ENCODE measurements at places on chromosomes 13 and 19.

- DNase-seq: no peak
These were observed 3.9 kb downstream of the F10 start for GRCh38 chr13:113126265-113127150.

GRCh38 chr13:30398601-30399072, 23.7 kb upstream of the UBE2L5 start:
- DNase-seq: no peak

DNA sequence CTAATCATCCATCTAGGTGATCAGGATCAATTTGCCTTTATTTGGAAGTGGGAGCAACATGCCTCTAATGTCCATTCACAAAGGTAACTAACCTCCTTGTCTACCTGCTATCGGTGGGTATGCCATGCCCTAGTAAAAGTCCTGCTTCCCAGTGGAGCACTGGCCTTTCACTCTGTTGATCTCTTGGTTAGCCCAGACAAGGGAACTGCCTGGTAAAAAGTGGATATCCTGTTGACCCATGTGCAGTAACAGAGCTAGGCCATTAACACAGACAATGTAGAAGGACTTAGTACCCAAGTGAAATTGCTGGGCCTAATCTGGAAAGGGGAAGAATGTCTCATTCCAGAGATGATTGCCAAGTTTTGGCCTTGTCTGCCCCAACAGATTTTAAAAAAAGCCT, 171.5 kb upstream of the CSNK1A1L start:
- no peak for DNase-seq

DNA sequence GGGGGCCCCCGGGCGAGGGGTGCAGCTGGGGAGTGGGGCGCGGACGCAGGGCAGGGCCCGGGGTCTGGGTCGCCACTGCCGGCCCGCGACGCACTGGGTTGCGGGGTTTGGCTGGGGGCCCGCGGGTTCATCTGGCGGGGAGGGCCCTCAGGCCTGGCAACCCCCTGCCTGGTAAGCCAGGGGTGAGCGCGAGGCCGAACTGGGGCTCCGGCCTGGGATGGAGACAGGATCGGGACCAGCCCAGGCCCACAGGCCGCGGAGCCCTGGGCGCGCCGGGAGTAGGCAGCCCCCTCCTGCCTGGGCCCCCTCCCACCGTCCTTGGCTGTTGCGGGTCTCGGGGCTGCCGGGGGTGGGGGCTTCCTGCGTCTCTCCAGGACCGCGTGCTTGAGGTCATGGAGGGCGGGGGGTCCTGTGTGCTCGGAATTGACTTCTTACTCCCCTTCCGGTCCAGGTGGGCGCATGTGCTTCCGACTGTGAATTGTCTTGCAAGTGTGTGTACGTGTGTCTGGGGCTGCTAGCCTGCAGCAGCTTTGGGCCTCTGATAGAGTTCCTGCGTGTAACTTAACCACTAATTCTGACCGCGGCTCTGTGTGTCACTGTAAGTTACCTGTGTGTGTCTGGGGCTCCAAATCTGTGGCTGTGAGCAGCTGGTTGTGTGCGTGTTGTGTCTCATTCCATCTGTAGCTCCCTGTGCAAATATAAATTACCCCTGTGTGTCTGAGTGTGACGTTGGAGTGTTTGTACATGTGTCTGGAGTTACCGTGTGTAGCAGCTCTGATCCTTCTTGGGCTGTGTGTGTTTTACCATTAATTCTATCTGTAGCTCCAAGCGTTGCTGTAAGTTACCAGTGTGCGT, 751 bp downstream of the GRAMD1A start:
- DNase-seq: peak; percentile 70

GRCh38 chr19:7636691-7637373, at the start of gene STXBP2:
Gene STXBP2, plus strand, starts transcription at chr19:7637110. Its CDS starts 40 bp downstream, at chr19:7637150.
- DNase-seq: peak; percentile 95

GRCh38 chr13:33260168-33261098, 25.1 kb downstream of the STARD13 start:
- no peak for DNase-seq

- DNase-seq: no peak
These were observed 8.1 kb upstream of the ANGPTL4 start for GRCh38 chr19:8355631-8356402.

DNA sequence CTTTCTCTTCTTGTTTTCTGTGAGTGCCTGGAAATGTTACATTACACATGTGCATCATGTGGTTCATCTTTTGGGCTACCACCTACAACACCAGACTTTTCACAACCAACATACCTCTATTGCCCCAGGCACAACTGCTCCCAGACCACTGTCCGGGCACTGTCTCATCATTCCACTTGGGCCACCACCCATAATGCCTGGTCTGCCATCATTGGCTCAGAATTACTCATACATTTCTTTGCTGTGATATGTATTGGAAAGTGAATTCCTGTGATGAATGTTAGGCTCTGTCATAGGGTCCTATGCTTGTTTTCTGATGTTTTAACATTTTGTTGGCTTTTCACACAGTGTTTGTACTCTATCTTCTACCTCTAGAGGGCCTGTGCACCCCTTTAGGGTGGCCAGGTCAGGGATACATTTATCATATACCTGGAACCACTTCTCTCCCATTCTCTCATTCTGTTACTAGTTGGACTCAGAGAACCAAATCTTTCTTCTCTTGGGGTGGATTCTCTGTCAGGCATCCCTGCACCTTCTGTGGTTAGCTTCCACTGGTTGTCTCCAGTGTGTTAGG, 172.8 kb downstream of the NHLRC3 start:
- no peak for DNase-seq

DNA sequence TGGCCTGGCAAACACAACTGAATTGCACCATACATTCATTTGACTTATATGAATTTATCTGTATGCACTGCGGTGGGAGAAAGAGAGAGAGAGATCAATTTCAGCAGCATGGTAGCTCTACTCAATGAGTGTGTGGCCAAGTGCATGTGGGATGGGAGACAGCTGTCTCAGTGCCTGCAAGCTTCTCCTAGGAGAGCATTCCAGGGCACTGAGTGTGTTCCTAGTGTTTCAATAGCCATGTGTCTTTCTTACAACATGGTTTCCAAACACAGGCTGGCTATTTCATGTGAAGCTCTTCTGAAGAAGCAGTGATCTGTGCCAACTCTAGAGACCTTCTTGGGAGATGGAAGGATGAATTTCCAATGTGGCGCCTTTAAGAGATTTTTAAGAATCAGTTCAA, 43.5 kb downstream of the NEK5 start:
- DNase-seq: no peak

DNA sequence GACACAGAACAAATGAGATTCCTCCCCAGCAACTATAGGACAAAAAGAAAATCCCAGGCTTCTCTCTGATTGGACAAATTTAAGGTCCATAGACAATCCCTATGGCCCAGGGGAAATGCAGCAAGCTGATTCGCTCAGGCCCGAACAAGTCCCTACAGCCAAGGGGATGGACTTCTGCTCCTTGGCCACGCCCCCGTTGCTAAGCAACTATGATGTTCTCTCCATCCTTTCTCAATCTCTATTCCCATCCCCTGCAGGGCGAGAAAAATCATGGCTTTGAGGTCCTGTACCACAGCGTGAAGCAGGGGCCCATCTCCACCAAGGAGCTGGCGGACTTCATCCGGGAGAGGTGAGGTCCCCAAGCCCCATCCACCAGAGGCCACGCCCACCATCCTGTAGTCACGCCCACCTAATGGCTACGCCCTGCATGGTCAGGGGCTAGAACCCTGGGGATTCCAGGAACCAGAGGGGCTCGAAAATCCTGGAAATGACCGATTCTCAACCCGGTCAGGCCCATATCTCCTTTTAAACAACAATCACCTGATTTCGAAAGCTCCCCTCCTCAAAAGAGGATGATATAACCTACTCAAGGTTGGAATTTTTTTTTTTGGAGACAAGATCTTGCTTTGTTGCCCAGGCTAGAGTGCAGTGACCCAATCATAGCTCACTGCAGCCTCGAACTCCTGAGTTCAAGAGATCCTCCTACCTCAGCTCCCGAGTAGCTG, 11.4 kb downstream of the FCHO1 start:
- DNase-seq: no peak

- DNase-seq: peak; percentile 37
These were observed 5.3 kb upstream of the CSNK1G2 start for GRCh38 chr19:1935484-1936208.

DNA sequence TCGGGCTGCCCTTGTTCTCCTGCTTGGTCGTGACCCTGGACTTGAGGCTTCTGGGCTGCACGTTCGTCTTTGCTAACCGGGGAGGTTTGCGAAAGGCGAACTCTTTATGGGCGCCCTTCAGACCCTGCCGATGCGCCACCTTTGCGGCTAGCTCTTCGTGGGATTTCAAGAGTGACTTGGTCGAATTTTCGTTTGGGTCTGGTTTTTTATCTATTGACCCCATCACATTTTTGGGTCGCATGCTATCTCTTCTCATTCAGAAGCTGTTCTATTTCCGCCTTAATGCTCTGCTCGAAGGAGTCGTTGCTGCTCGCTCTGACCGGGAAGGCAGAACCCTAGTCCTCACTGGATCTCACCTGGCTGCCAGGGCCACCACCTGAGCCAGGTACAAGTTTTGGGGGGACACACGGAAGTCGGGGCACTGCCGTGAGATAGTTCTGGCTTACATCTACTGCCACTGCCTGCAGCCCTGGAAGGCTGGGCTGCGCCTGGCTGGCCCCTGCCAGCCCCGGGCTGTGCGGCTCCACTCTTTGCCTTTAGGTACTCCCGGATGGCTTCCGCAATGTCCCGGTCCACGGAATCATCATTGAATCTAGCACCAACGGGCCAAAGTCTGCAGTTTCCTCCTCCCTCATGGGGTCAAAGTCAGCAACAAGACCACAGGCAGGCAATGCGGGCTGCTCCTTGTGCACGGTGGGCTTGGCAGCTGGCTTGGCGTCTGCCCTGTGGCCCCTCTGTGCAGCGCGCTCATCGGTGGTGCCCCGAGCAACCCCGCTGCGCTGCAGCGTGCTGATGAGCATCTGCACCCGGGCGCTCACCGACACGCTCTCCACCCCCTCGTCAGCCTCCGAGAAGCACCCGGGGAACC, 16.2 kb downstream of the RB1 start:
- peak; percentile 22 for DNase-seq

- no peak for DNase-seq
These were observed 38.0 kb upstream of the ADGRE5 start for GRCh38 chr19:14343286-14343685.

GRCh38 chr13:44819245-44819644, 170.0 kb downstream of the NUFIP1 start:
- DNase-seq: no peak

GRCh38 chr19:12779162-12779993, 4.0 kb upstream of the HOOK2 start:
- DNase-seq: no peak

DNA sequence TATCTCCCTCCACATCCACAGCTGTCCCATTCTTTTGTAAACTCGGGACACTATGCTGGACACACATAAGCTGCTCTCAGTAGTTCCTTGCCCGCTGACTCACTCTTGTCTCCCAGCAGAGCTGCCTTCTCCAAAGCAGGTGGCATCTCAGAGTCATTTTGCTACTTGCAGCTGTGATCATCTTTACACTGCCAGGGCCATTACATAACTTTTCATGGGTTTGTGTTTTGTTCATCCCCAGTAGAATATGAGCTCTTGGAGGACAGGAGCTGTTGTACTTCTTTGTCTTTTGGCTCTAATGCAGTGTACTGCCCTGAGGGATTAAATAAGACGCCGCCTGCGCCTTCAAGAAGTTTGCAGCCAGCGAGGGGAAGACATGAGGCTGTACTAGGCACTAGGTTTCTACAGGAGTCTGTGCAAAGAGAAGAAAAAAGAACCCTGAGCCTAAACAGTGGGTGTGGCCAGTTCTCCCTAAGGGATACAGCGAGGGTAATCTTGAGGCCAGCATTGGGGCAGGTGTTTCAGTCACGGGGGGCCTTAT, 40.8 kb upstream of the GPR183 start:
- DNase-seq: no peak

GRCh38 chr13:67069117-67069767, 160.9 kb downstream of the PCDH9 start:
- no peak for DNase-seq

DNA sequence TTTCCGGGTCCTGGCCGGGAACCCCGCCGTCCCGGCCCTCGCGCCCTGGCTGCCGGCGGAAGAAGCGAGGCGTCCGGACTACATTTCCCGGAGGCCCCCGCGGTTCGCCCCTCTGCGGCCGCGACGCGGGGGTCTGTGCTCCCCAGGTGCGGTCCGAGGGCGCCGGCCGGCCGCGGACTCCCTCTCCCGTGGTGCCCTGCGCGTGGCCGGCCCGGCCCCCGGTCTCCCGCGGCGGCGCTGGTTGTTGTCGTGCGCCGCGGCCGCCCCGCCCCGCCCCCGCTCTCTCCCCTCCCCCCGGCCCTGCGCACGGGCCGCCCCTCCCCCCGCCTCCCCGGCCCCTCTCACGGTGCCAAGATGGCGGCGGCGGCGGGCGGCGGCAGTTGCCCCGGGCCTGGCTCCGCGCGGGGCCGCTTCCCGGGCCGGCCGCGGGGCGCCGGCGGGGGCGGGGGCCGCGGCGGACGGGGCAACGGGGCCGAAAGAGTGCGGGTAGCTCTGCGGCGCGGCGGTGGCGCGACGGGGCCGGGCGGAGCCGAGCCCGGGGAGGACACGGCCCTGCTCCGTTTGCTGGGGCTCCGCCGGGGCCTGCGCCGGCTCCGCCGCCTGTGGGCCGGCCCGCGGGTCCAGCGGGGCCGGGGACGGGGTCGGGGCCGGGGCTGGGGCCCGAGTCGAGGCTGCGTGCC, at the start of gene KMT2B:
KMT2B (plus strand) TSS at position 339 of the 680 bp plus-strand sequence; CDS start at position 355, 16 bp downstream.
- DNase-seq: no peak

GRCh38 chr13:94433055-94433961, 46.2 kb downstream of the DCT start:
- DNase-seq: no peak

DNA sequence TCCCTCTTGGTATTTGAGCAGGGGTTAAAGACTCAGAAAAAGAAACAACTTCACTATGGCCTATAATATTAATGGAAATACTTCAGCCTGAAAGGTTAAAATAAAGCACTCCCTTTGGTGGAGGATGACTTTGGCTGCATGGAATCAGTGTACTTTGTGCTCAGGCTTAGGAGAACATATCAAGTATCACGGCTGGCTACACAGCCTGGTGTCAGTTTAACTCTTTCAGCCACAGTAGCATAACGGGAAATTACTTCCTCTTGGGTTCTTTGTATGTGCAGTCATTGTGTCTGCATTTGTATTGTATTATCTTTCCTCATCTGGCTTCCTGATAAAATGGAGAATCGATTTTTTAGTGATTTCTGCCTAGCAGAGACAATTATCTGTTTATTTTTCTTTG, 239.0 kb downstream of the GGACT start:
- DNase-seq: no peak

DNA sequence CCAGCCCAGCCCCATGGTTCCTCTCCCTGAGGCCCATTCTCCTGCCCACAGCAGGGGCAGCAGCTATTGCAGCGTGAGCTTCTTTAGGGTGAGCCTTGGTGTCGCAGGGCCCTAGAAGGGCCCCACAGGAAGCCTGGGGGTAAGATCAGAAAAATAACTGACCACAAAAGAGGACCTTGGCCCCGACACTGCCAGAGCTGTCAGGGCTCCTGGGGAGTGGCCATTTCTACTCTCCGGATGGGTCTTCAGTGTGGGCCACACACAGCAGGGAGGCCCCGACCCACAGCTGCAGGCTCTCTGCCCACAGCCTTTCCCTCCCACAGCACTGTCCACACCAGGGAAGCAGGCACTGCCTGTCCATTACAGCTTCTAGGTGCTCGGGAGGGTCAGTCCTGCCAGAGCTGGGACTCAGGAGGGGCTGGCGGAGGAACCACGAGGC, 3.5 kb upstream of the SIGLEC8 start:
- DNase-seq: no peak
